ENCODE measurements at places on chromosomes 6 and 20.

DNA sequence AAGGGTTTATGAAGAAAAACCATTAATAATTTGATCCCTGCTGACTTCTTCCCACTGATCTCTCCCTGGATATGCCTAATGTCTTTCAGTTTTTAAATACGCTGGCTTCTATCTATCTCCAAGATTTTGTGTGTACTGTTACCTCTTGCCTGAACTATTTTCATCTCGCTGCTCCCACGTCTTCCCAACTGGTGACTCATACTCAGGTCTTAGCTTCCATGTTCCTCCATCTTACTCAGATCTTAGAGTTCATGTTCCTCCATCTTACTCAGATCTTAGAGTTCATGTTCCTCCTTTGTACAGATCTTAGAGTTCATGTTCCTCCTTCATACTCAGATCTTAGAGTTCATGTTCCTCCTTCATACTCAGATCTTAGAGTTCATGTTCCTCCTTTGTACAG, 21.6 kb downstream of the GPR6 start:
- no peak for DNase-seq

DNA sequence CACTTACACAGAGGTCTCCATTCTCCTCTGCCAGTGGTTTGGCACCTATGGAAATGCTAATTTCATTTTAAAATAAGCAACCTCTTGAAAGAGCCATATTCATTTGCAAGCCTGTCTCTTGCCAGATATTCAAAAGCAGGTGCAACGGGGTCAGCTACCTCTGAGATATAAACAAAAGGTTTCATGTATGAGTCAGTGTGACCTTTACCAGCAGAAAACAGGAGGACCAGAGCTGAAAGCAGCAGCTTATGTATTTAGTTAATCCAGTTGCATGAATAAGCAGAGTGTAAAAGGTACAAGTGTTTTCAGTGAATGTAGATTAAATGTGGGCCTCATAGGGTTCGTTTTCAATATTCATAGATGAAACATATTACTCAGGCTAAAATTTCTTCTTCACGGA, 56.0 kb downstream of the TENT5A start:
- DNase-seq, result peak; percentile 81

DNA sequence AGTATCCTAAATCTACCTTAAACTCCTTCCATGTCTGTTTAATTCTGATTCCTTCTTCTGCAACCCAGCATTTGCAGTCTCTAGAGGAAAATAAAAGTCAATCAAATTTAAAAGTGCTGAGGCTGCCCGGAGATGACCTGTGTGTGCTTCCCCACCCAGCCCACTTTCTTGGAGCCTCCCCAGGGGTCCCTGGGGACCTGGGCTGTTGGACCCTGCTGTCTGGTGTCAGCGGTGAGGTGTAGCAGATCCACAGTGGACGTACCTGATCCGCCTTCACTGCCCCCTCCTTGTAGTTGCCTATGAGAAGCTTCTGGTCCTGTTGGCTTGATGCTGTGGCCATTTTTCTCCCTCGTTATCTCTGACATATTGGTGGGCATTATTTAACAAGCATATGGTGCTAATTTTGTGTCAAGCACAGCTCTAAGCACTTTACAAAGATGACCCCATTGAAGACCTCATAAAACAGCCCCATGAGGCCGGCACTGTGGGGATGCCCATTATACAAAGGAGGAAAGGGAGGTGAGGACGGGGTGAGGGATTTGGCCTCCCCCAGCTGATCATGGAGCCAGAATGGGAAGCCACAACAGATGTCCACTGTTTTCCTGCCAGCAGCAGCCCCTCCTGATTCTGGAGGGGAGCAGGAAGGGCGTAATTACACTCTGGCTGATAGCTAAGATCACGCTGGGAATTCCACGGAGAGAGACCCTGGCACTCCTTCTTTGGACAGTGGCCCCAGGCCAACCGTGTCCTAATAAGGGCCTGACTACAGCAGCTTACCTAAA, 628.2 kb downstream of the CDH26 start:
- peak; percentile 52 for DNase-seq

DNA sequence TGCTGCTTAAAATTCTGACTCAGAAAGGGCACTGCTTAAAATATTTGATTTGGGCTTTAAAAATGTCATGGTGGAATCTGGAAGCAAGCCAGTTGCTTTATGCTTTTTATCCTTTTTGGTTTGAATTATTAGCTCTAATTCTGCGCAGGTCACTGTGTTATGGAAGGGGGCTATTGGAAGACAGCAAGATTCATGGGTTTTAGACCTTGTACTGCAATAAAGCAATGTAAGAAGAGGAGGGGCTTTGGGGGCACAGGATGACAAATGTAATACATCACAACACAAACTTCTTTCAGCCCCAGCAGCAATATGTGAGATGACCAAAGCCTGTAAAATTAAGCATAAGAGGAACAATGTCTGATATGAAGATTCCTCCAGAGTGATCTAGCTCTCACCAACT, 68.4 kb downstream of the TFAP2B start:
- DNase-seq, result no peak

DNA sequence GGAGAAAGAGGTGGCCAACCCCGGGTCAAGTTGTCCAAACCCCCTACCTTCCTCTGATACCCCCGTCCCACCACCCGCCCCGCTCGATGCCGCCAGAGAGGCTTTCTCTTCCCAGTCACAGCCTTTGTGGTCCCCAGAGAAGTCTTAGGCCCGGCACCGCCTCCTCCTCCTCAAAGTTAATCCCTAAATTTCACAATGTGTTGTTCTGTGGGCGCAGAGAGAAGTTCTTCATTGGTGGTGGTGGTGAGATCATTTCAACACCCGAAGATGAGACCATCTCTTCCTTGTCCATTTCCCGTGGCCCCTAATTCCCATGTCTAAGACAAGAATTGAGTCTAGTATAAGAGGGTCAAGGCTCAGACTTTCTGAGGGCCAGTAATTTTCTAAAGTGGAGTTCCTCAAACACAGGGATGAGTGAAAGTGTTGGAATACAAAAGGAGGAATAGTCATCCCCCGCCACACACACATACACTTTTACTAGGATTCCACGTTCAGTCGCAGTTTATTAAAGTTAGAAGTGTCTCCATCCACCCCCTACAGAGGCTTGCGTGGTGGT, 10.4 kb downstream of the TRIM31 start:
- no peak for DNase-seq

GRCh38 chr6:36769183-36769675, 70.0 kb downstream of the CPNE5 start:
- peak; percentile 36 for DNase-seq

GRCh38 chr6:97866616-97867015, 583.6 kb upstream of the MMS22L start:
- DNase-seq, result no peak

DNA sequence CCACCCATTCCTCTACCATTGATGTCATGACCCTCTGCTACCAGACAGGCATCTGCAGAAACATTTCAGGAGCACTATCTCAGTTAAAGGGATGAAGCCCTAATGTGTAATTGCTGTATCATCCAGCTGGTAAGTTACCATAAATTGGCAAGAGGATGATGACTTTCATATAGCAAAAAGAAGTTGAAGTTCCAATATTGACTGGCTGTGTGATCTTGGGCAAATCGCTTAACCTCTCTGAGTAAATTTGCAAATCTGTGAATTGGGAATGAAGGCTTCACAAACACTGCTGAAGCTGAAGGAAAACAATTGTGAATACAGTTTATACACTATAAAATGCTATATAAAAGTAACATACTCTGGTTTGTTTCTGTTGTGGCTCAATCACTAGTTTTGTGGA, 89.5 kb upstream of the PHACTR1 start:
- no peak for DNase-seq
